Stimulated activated CD4-positive, alpha-beta T cell treated with anti-CD3 and anti-CD28 coated beads, Interleukin-15, amount 100 ng/mL, for 1 hour (primary cell): ENCODE measurements at places on chromosomes 5 and 9.

- no peak for DNase-seq
Measured at GRCh38 chr9:36903541-36904435, 130.3 kb downstream of the PAX5 start.

DNA sequence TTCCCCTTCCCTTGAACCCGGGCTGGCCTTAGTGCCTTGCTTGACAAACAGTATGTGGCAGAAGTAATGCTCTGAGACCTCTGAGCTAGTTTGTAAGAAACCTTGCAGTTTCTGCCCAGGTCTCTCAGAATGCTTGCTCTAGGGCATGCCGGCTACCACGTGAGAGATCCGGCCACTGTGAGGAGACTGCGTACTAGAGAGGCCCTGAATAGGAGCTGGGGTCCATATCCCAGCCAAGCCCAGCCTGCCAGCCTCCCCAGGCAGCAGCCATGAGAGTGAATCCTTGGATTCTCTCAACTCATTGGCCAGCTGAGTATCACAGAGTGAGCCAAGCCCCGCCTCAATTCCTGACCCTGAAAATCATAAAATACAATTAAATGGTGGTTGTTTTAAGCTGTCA lies 16.0 kb upstream of the COL15A1 start:
- no peak for DNase-seq

DNA sequence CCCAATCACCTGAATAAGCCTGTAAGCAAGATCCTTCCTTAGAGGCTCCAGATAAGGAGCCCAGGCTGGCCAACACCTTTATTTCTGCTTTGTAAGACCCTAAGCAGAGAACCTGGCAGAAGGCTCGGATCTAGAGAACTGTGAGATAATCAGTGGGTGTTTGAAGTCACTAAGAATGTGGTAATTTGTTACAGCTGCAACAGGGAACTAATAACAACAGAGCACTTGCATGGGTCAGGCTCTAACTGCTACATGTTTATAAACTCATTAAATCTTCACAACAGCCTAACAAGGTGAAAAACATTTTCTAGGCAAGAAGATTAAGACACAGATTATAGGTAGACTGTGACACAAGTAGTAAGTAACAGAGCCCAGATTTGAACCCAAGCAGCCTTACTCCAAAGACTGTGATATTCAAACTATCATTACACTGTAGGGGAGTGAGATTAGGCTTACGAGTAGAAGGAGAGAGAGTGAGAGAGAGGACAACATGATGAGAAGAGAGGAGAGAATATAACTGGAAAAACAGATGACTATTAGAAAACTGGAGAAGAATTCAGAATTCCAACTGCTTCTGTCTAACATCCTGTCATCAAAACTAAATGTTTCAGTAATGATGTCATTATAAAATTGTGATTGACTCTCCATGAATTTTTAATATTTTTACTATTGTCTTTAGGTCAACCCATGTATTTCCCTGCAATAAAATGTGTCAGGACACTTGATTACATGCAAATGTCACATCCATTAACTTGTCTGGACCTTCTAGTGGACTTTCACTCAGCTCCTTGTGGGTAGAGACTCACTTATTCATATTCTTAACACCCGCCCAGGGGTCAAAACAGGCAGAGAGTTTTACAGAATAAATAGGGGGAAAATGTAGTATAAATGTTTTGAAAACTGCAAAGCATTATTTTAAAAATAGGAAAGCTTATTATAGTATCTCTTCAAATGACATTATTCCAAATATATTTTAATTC lies 290.9 kb upstream of the RGMB start:
- no peak for DNase-seq

GRCh38 chr9:111003182-111003581 lies 35.1 kb downstream of the LPAR1 start:
- DNase-seq: no peak

DNA sequence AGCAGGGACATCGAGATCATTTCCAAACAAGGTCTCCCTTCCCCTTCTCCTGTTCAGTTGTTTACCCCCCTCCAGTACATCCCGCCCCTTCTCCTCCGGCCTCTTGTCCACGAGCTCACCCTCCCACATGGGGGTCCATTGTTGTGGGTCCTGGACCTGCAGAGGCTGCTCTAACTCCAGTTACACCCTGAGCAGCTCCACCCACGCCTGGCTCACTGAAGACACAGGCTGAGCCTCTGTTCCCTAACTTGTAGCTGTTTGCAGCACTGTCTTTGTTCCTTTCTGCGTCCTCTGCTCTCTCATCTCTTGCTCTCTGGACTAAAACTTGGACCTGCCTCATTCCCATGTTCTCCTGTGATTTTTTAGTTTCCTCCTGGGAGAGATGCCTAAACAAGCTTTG lies 377.5 kb downstream of the MED10 start:
- DNase-seq: no peak

DNA sequence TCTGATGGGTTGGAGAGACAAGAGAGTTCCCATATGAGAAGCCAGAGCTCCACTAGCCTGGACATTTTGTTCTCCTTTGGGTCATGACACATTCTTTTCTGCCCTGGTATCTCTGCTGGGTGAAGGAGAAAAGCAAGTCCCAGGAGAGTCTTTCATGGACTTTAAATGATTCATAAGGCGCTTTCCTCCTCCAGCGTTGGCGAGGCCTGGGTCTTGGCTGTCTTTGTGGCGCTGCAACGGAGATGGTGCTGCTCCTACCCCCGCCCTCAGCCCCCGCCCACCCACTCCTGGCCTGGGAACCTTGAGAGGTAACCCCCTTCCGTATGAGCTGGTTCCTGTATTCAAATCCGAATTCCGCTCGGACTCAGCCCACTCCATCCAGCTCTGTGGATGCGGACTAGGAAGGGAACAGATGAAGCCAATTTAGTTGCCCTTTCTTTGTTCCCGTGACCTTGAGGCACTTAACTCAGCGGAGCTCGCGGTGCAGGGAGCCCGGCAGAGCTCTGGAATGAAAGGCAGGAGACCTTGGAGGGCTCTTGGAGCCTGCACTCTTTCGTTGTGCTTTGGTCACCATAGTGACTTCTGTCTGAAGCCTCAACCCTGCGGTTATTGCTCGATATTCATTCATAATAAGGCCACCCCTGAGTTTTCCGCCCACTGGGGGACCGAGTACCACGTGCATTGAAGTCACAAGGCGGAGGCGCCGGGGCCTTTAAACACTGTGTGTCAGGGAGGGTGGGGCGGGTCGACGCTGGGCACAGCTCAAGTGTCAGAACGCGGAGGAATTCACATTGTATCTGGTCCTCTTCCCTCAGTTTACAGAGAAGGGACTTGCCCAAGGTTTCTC lies 14.0 kb upstream of the PWWP2A start:
- no peak for DNase-seq

DNA sequence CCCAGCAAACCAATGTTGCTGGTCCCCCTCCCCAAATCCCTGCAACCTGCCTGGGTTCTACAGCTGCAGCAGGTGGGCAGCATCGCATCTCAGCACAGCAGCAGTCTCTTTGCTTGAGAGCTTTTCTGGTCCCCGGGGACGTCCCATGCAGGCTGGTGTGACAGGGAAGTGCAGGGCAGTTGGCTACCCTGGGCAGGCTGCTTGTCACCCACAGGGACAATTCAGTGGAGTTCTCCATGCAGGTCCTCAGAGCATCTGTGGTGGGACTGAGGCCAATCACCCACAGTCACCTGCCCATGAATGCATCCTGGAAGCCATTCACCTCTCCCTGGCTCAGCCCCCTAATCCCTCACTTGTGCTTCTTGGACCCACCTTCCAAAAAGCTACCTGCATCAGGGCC lies 43.9 kb upstream of the SEMA4D start:
- no peak for DNase-seq

GRCh38 chr5:44543511-44543910 lies 154.3 kb upstream of the FGF10 start:
- no peak for DNase-seq

- no peak for DNase-seq
Measured at GRCh38 chr5:153660919-153661318, 170.4 kb downstream of the GRIA1 start.

GRCh38 chr5:142356349-142356715 lies 31.5 kb upstream of the SPRY4 start:
- no peak for DNase-seq

DNA sequence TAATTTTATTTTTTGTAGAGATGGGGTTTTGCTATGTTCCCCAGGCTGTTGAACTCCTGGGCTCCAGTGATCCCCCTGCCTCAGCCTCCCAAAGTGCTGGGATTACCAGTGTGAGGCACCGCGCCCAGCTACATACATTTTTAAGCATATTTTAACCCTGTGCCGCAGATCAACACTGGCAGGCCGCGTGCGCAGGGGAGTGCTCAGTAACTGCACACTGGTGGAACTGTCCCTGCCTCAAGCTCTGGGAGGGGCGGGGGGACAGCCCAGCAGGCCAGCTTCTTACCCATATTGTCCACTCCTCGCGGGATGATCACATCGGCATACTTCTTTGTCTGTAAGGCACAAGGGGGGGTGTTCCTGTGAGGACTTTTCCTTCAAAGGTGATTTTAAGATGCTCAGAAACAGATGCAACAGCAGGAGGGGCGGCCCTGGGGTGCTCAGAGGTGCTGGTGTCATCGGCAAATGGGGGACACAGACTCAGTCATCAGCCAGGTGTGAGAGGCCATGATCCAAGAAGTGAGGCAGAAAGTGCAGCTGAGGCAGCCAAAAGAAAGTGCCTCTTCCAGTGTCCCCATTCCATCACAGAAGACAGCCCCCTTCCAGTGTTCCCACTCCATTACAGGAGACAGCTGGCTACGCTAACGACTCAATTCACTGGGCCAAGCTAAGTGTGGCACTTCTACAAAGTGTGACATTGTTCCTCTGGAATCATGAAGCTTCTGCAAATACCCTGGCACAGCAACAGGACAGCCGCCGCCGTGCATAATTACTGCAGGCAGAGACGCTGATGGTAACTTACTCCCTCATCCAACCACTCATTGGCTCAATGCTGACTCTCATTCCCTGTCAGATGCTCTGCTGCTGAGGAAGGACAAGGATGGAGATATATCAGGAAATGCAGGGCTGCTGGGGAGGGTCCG lies 5.2 kb downstream of the UCK1 start:
- no peak for DNase-seq

GRCh38 chr9:5578018-5578697 lies 50.7 kb upstream of the RIC1 start:
- DNase-seq: no peak

DNA sequence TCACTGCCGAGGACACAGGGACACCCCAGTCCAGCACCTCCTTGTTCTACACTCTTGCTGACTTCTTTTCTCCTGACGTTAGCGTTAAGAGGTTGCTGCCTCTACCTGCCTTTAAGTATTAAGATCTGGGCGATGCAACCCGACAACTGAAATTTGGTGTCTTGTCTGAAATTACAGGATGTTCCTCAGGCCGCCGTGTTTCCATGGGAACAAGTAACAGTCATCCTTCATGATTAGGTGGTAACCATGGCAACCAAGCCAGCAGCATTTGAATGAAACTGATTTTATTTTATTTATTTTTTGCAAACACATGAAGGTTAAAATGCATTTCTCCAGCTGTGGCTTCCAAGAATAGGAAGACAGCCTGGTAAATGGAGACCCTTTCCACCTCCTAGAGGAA lies 20.8 kb downstream of the DAB2IP start:
- DNase-seq: no peak

DNA sequence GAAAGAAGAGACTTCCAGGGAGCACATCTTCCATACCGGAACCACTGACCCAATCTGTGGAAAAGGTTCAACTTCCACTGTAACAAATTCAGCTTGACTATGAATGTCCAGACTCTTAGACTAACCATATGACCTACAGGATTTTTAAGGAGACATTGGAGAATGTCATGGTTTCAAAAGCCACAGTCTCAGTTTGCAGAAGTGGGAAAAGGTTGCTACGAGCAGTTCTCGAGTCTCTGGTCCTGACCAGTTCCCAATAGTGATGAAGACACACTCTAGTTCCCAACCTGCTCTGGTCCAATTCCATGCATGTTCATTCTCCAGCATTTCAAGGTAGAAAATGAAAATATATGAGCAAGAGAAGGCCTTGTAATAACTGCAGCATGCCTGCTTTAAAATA lies 158.0 kb downstream of the MAPKAP1 start:
- no peak for DNase-seq

GRCh38 chr5:171661143-171661542 lies 124.5 kb upstream of the SMIM23 start:
- no peak for DNase-seq

DNA sequence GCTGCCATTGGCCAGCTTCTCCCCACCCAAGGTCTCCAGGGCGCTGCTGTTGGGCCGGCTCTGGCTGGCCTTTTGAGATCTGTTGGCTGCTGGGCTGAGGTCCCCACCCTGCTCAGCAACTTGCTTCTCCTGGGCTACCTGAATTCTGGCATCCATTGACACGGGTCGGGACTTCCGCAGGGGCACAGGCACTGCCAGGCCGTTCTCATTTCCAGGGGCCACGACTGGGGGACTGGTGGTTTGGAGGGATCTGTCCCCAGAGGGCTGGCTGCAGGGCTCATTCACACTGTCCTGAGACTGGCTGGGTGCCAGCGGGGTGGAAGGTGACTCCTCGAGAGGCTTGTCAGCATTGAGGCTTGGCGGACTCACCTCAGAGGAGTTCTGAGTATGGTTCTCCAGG lies 87.1 kb upstream of the FBXW11 start:
- no peak for DNase-seq

GRCh38 chr5:150777685-150778084 lies 872 bp upstream of the SMIM3 start:
- DNase-seq: no peak

DNA sequence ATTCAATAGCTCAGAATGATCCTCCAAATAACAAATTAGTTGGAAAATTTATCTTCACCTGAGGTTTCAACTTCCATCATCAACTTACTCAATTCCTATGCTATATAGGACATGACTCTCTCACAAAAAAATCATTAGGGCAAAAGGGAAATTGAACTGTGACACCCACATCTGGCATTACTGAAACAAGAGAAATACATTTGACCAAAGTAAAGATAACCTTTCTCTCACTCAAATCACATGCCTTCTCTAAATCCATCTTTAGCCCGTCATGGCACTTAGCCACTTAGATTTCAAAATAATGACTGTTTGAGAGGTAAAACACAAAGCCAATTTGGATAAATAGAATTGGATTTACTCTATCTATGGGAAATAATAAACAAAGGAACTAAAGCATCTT lies 126.4 kb downstream of the ADAMTS6 start:
- DNase-seq: no peak

- no peak for DNase-seq
Measured at GRCh38 chr5:138111937-138112336, 27.3 kb downstream of the NME5 start.

- DNase-seq: no peak
Measured at GRCh38 chr5:9834871-9835770, 205.0 kb upstream of the TAS2R1 start.

GRCh38 chr9:71858812-71859211 lies 52.2 kb downstream of the ABHD17B start:
- DNase-seq: no peak

- no peak for DNase-seq
Measured at GRCh38 chr9:117491491-117491890, 76.6 kb upstream of the ASTN2 start.
